ENCODE measurements at places on chromosomes 5 and 9. TPM values are rescaled to one million over a fixed set of nuclear protein-coding genes. Genes with fewer than 3 reads are reported as not detected.

TRPM6 gene
- not detected for total RNA-seq

SOX30 gene
- not detected for total RNA-seq

PCDHA10 gene
- 1.8 TPM for total RNA-seq

MYORG gene
- 1.2 TPM for total RNA-seq

PLPPR1 gene
- not detected for total RNA-seq

NUTM2F gene
- total RNA-seq: not detected

KIF20A gene
- 61.7 TPM for total RNA-seq

TEX48 gene
- not detected for total RNA-seq

ENTPD8 gene
- total RNA-seq: not detected

FOXD4L5 gene
- not detected for total RNA-seq

All from A375 (cell line).